ENCODE measurements at places on chromosomes 2 and 18. TPM values are rescaled to one million over a fixed set of nuclear protein-coding genes. Genes with fewer than 3 reads are reported as not detected.

DNA sequence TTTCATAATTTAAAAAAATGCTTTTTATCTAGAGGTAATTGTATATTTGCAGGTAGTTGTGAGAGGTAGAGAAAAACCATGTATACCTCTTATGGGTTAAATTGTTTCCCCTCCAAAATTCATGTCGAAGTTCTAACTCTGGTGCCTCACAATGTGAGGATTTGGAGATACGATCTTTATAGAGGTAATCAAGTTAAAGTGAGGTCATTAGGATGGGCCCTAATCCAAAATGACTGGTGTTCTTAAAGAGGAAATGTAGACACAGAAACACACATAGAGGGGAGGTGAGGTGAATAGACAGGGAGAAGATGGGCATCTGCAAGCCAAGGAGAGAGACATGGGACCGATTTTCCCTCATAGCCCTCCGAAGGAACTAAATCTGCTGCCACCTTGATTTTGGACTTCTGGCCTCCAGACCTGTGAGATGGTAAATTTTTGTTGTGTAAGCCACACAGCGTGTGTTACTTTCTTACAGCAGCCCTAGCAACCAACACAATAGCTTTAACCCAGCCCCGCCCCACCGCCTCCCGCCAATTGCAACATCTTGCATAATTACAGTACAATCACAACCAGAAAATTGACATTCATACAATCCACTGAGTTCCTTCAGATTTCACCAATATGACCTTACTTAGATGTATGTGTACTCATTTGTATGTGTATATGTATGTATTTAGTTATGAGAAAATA lies 208.9 kb downstream of the MIB1 start:
- H3K27ac ChIP-seq, result no peak overlapping the region
- peaks cover 12% of the 10 kb centered on the region for H3K27me3 ChIP-seq
- no peak for DNase-seq
- H3K36me3 ChIP-seq, result peaks cover 2% of the 10 kb centered on the region
- H3K4me3 ChIP-seq, result no peak overlapping the region

DNA sequence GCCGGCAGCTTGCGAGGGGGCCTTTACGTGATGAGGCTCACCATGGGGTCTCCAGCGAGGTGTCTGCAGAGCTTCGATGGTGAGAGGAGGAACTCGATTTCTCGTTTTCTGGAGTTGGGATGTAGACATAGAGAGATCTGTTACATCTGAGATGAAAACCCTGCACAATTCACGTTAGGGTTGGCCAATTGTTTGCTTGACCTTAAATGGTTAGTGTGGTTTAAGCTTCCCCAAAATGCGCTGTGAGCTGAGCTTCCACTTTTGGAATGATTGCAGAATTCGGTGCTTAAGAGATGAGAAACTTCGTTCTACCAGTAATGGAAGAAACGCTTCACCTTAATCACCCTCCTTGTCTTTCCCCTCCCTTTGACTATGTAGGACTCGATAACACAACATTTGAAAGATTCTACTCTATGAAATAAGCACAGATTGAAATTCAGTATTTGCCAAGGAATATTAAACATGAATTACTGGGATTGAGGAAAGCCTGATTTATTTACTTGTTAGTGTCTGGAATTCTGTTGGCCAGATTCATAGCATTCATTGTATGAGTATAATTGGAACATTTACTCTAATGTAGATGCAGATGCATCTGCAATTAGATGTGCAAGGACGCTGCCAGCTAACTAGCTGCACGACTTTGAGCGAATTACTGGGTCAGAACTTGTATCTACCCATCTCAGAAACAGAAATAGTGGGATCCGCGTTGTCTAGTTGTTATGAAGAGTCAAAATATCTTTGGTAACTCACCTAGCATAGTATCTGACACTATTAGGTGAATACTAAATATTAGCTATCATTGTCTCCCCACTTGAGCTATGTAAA lies 1.6 kb upstream of the KLF7 start:
- no peak for DNase-seq
- peak overlapping the region; percentile 94 for H3K4me3 ChIP-seq
- H3K4me1 ChIP-seq, result peaks cover 24% of the 10 kb centered on the region
- H3K27me3 ChIP-seq, result no peaks in the 10 kb centered on the region
- peak overlapping the region; percentile 100 for H3K27ac ChIP-seq
- no peaks in the 10 kb centered on the region for H3K36me3 ChIP-seq

DNA sequence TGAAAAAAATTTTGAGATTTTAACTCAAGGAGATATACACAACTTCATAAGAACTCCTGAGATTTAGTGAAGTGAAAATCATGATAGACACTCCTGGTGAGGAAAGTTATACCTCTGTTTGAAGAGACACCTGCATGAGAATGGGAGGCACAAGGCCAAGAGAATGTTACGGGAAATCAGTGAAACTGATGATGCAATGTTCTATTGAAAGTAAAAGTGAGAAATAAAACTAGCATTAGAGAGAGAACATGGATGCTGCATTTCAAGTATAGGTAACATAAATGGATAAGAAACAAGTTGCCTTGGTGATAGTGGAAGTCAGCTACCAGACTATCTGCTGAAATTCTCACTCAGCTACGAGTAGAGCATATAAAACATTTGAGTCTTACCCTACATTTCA lies 562.1 kb upstream of the FANCL start:
- no peaks in the 10 kb centered on the region for H3K36me3 ChIP-seq
- H3K4me3 ChIP-seq, result no peak overlapping the region
- no peaks in the 10 kb centered on the region for H3K27me3 ChIP-seq
- H3K4me1 ChIP-seq, result no peaks in the 10 kb centered on the region

DNA sequence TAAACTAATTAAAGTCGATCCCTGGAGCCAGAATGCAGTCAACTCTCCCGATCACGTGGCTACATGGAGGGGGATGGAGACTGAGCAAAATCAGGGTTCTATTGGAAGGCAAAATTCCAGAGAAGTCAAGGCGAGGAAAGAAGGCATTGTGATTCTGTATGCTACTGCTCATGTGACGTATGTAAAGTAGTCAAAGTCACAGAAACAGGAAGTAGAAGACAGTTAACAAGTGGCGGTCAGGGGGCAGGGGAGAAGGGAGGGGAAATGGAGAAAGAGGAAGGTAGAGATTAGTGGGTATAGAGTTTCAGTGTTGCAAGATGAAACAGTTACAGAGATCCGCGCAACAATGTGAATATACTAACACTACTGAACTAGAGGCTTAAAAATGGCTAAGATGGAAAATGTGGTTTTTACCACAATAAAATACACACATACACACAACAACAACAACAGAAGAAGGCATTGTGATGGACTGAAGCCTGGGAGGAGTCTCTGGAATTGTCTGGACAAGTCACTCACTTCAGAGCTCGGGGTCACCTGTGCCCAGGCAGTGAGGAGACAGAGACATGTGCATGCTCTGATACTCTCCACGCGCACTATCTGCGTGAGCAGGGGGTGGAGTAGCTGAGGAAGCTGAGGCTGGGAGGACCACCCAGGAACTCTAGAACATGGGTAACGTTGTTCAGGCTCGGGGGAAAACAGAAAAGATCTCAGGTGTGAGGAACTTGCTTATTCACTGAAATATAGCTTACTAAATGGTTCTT lies 89.9 kb upstream of the CDCA7 start:
- H3K4me1 ChIP-seq, result no peaks in the 10 kb centered on the region
- H3K4me3 ChIP-seq, result no peak overlapping the region
- H3K27ac ChIP-seq, result no peak overlapping the region

The SLC1A4 gene
- total RNA-seq, result 12.5 TPM

The CUL3 gene
- 93.3 TPM for total RNA-seq

The ACSL3 gene
- total RNA-seq, result 66.9 TPM

The CCDC141 gene
- 14.8 TPM for total RNA-seq

The FAM161A gene
- total RNA-seq, result 19.0 TPM

The BUB1 gene
- total RNA-seq, result 25.4 TPM

The CREG2 gene
- 0.65 TPM for total RNA-seq

The SULT1C4 gene
- 35.5 TPM for total RNA-seq

The RPIA gene
- total RNA-seq, result 24.6 TPM
